Fibroblast of villous mesenchyme (primary cell): ENCODE measurements at places on chromosomes 12 and 14. TPM values are rescaled to one million over a fixed set of nuclear protein-coding genes. Genes with fewer than 3 reads are reported as not detected.

DNA sequence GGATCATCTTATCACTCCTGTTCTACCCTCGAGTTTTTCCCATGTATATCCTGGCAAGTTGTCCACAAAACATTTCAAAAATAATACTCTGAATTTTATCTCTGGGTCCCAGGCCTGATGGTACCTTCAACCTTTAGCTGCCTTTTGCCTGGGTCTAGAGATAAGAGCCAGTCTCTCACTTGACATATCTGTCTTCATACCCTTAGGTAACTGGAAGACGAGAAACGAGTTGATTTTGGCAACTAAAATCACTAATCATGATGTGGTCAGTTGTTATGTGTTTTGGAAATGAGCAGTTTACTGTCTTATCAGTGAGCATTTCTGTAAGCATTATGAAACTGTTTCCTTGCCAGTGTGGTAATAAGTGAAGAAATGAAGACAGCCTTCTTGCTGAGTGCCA, 6.3 kb downstream of the RNF10 start:
- peak; percentile 88 for DNase-seq

Gene EML5
- total RNA-seq, result 0.32 and 0.86 TPM in 2 replicates

DNA sequence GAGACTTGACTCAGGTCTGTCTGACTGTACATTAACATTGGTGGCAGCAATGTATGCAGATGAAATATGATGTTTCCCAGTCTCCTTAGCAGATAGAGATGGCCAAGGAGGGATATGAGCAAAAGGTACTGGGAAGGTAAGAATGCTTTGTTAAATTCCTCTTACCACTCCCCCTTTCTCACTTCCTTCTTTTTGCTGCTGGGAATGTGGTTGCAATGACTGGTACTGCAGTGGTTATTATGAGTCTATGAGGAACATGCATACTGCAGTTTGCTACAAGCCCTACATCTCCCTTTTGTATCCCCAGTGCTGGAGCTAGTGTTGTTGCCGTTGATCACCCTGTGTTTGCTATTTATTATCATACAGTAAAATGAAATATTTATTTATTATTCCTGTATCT, 35.9 kb downstream of the ALDH1L2 start:
- DNase-seq, result no peak

DNA sequence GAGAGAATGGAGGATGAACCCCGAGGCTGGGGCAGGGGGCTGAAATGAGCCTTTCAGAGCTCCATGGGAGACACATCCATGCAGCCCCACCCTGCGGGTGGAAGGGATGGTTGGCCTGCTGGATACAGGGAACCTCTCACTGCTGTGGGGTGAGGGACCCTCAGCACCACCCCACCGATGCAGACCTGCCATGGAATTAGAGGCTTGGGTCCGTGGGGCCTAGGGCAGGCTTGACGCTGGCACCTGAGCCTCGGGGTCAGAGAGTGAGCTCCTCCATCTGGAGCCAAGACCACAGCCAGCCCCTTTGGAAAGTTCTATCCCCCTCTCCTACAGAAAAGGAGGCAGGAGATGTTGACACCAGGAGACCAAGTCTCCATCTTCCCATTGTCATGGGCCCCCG, 7.4 kb upstream of the KRT74 start:
- no peak for DNase-seq

- peak; percentile 14 for DNase-seq
Measured at GRCh38 chr12:88665071-88665470, 84.8 kb upstream of the KITLG start.

Gene PGF
- total RNA-seq, result 0.64 and 0.86 TPM in 2 replicates

Gene TTC8
- 23.8 and 28.1 TPM in 2 replicates for total RNA-seq

Gene AQP2
- total RNA-seq, result not detected in 2 replicates

Gene NANOG
- total RNA-seq, result not detected in 2 replicates

DNA sequence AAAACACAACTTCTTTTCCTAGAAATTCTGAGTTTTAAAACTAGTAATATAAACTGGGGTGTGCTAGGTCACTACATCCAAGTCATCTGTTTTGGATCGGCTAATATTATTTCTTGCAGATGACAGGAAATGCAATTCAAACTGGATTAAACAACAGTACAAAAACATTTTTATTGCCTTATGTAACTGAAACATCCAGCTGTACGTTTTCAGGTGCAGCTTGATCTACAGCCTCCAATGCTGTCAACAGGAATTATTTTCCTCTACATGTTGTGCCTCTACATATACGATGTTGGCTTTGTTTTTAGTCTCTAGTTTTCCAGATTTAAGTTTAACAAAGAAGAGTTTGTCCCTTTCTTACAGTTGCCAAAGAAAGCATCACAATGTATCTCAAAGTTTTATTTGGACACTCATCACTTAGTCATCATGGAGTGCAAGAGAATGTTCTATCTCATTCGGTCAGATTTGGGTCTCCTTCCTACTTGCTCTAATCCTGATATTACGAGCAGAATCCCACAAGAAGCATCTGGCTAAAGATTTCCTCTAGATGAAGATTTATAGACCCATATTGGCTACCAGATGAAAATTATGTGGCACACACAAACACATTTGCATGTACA, 326.7 kb downstream of the SLC6A15 start:
- DNase-seq, result no peak

Gene OR11H7
- not detected in 2 replicates for total RNA-seq

DNA sequence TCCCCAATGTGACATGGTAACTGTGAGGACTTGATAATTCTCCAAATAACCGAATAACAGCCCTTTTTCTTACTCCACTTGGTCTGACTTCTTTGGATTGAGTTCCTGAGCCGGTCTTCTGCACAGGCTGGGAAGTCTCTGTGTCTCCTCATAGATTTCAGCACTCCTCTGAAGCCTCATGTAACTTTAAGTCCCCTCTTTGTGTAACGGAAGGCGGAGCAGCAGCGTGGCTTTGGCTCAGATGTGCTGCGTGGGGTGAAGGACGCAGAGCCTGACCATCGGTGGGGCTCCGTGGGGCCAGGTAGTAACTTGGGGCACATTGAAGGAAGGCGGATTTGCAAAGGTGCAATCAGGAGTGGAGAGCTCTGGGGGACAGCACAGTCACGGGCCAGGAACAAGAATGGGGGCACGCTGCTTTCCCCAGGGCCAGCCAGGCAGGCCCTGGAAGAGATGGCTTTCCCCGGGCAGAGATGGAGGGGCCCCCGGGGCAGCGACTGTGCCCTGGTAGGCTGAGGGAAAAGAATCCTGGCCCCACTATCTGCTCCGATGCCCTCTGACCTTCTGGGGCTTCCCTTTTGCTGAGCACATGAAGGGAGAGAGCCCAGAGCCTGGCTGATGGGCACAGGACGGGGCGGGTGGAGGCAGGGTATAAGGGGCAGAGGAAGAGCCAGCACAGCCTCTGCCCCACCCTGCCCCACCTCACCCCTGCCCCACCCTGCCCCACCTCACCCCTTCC, 56.9 kb downstream of the ADGRD1 start:
- no peak for DNase-seq

GRCh38 chr14:23361320-23361719, 3.7 kb downstream of the EFS start:
- DNase-seq, result peak; percentile 29
